B cell (primary cell): ENCODE measurements at places on chromosomes 1 and 21.
A peak's percentile ranks its signal among the peaks of the same experiment; 100 is the strongest.

GRCh38 chr1:64940025-64940424 is 26.3 kb downstream of the JAK1 start:
- peaks cover 47% of the 10 kb centered on the region for H3K4me1 ChIP-seq
- no peak overlapping the region for H3K4me3 ChIP-seq
- no peaks in the 10 kb centered on the region for H3K27me3 ChIP-seq
- H3K36me3 ChIP-seq = no peaks in the 10 kb centered on the region

DNA sequence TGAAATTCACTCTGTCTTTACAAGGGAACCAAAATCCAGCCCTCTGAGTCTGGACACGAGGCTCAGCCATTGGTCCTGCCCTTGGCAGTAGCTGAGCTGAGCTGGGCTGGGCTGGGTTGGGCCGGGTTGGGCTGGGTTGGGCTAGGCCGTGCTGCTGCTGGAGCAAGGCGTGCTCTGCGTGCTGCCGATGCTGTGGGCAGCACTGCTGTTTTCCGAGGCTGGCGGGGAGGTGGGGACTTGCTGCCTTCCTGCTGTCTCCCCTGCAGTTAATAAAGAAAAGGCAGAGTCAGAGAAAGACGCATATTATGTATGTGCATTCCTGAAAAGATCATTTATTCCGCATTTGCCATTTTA is 182.9 kb downstream of the CDC7 start:
- H3K4me1 ChIP-seq = no peaks in the 10 kb centered on the region
- no peaks in the 10 kb centered on the region for H3K27me3 ChIP-seq
- no peak for DNase-seq
- no peak overlapping the region for H3K27ac ChIP-seq
- no peaks in the 10 kb centered on the region for H3K36me3 ChIP-seq

GRCh38 chr1:145997718-145998023 is 1.3 kb upstream of the TXNIP start:
- H3K36me3 ChIP-seq = peaks cover 35% of the 10 kb centered on the region
- peak overlapping the region; percentile 96 for H3K27ac ChIP-seq
- H3K27me3 ChIP-seq = no peaks in the 10 kb centered on the region
- peak overlapping the region; percentile 81 for H3K4me3 ChIP-seq

GRCh38 chr21:26852423-26852822 is 7.2 kb upstream of the ADAMTS1 start:
- no peaks in the 10 kb centered on the region for H3K4me1 ChIP-seq
- no peak overlapping the region for H3K4me3 ChIP-seq
- DNase-seq = no peak
- H3K27me3 ChIP-seq = no peaks in the 10 kb centered on the region
- H3K36me3 ChIP-seq = no peaks in the 10 kb centered on the region

DNA sequence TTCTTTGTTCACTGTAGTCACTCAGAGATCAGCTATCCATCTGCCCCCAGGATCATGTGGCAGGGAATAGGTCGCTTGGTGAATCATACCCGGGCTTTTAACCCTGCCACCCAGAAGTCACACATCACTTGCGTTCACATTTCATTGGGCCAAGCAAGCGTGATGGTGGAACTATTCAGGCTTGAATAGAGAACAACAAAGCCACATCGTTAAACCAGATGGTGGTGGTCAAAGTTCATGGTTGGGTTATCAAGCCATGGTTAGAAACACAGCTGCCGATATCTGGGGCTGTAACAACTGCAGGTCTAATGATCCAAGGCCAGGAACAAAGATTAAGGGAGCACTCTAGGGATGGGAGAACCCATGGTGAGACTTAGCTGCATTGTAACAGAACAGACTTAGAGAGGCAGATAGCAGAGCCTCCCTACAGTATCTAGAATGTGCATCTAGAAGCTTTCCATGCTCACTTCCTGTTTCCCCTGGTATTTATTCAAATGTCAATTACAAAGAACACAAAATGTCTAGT is 40.0 kb upstream of the PTPRC start:
- H3K4me1 ChIP-seq = peaks cover 75% of the 10 kb centered on the region
- DNase-seq = peak; percentile 90
- no peaks in the 10 kb centered on the region for H3K27me3 ChIP-seq
- H3K36me3 ChIP-seq = no peaks in the 10 kb centered on the region
- H3K4me3 ChIP-seq = peak overlapping the region; percentile 64
